ENCODE measurements at places on chromosomes 5 and 9. TPM values are rescaled to one million over a fixed set of nuclear protein-coding genes. Genes with fewer than 3 reads are reported as not detected.

The LIX1 gene
- not detected for total RNA-seq

The NUTM2G gene
- not detected for total RNA-seq

The TRIM23 gene
- total RNA-seq: 18.4 TPM

The SLCO4C1 gene
- not detected for total RNA-seq

The PHF24 gene
- total RNA-seq: not detected

The RIMOC1 gene
- 8.4 TPM for total RNA-seq

The EQTN gene
- not detected for total RNA-seq

The QRFP gene
- not detected for total RNA-seq

The NPR3 gene
- total RNA-seq: 0.27 TPM

The KIF27 gene
- total RNA-seq: 3.0 TPM

The SPINK5 gene
- not detected for total RNA-seq

The PCDHGA10 gene
- 3.9 TPM for total RNA-seq

The FBP2 gene
- not detected for total RNA-seq

The ORM2 gene
- total RNA-seq: not detected

The TCF7 gene
- total RNA-seq: 0.09 TPM

The CTXN3 gene
- not detected for total RNA-seq

The OBP2B gene
- total RNA-seq: not detected

The CSNK1A1 gene
- total RNA-seq: 526 TPM

The ZNF354B gene
- 12.0 TPM for total RNA-seq

The OLFM1 gene
- total RNA-seq: 0.56 TPM

The CDC14B gene
- 5.2 TPM for total RNA-seq

The NCS1 gene
- 26.4 TPM for total RNA-seq

The N4BP3 gene
- total RNA-seq: 22.8 TPM

The TRPM3 gene
- 1.1 TPM for total RNA-seq

The RNF208 gene
- 0.19 TPM for total RNA-seq

The PDE6A gene
- total RNA-seq: under 0.01 TPM

The GALNT12 gene
- 0.66 TPM for total RNA-seq

The GRXCR2 gene
- not detected for total RNA-seq

The IFNA2 gene
- total RNA-seq: not detected

The LRRC70 gene
- total RNA-seq: 18.0 TPM

The IRX1 gene
- 0.27 TPM for total RNA-seq

The CACNA1B gene
- under 0.01 TPM for total RNA-seq

The CRB2 gene
- not detected for total RNA-seq

The ARHGEF39 gene
- total RNA-seq: 0.38 TPM

The RASGRF2 gene
- total RNA-seq: 12.4 TPM

The PCDHB6 gene
- total RNA-seq: 0.09 TPM

The SPARC gene
- 628 TPM for total RNA-seq

The AGXT2 gene
- not detected for total RNA-seq

The FASTKD3 gene
- total RNA-seq: 10.9 TPM

The CDC20B gene
- not detected for total RNA-seq

The ISCA1 gene
- total RNA-seq: 18.1 TPM
